Stimulated activated CD4-positive, alpha-beta T cell treated with anti-CD3 and anti-CD28 coated beads, TNF-alpha, amount 100 ng/mL, for 4 hours (primary cell): ENCODE measurements at places on chromosomes 2 and 18.

DNA sequence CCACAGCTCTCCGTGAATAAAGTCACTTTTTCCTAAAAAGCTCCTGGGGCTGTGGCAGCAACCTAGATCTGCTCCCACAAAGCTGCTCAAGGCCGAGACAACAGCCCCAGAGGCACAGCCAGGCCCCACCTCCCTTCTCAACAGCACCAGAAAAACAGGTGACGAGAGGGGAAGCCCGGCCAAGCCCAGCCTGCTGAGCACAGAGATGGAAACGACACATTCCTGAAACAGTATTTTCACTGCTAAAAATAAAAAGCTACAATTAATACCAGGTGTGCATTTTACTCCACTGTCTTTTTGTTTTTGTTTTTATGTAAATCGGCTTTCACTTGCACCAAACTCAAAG lies 199.3 kb downstream of the HDAC4 start:
- DNase-seq: no peak

- no peak for DNase-seq
Observed at GRCh38 chr2:99561804-99562203, 72.0 kb upstream of the REV1 start.

DNA sequence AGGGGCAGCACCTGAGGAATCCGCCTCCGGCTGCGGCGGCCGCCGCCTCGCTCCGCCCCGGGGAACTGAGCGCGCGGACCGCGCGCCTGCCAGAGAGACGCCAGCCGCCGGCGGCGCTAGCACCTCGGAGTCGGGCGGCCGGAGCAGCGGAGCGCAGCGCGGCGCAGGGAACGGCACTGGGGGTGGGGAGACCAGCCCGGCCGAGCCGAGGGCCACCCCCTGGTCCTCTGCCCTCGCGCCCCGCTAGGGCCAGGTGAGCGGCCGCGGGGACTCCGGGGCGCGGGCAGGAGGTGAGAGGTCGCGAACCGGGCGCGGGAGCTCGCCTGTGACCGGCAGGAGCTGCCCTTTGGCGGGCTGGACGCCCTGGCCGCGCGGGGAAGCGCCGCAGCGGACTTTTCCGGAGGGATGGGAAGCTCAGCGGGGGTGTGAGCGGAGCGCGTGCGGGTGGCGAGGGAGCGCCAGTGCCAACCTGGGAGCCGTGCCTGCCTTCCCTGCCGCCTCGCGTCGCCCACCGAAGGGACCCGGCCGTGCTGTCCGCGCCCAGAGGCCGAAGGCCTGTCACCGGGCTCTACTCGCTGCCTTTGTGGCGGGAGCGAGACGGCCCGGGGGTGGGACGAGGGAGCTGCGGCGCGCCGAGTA lies at the start of gene GREB1L:
TSS of gene GREB1L (plus strand) at position 92 of the 639 bp plus-strand sequence. CDS start 141,287 bp downstream, outside the sequence.
- DNase-seq: no peak

DNA sequence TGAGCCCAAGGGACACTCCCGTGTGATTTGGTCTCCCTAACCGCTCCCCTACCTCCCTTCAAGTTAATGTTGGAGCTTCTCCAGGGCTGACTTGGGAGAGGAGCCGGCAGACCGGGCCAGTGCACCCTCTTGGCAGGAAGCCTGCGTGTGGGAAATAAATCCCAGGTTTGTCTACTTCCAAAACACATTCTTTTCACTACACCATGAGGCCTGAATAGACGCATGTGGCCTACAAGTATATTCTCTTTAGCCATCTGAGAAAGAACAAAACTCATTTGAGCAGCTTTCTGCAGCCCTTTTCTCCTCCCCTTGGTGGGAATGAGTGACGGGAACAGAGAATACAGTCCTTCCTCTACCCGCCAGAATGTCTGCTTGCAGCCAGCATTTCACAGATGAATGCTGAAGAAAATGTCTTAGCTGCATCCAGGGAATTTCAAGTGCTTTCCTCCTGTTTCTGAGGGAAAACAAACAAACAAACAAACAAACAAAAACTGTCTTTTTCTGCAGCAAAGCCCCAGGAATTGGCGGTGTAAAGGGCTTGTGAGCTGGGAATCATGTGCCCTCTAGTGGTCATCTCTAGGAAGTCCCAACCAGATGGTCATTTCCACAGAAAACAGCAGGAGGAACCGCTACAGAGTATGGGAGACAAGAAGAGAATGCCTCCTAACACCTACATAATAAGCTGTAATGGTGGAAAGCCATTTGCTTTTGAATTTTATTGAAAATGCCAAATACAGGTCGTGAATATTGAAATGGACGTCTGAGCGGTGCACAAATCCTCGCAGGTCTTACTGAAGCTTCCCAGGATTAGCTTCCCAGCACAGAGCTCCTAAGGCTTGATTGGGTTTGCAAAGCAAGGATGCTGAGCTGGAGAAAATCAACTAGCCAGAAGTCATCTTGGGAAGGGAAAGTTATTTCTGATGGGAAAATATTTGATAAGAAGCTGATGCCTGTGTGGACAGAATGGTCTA lies 41.2 kb upstream of the DAPL1 start:
- no peak for DNase-seq

DNA sequence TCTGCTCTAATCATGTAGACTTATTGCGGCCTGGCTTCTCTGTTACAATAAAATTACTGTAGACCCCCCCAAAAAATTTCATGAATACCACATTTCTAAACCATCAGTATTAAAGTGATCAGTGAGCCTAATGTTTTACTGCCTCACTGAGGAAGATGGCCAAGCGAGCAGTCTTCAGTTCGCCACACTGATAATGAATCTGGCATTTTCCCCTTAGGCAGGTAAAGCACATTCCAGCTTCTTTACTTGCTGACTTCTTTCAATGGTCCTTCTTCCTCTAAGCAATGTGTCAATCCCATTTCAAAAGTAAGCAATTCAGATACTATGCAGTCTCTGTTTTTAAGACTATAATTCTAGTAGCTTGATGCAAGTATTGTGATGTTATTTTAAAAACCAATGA lies 137.6 kb downstream of the LAMA1 start:
- DNase-seq: no peak

- no peak for DNase-seq
Observed at GRCh38 chr18:45328811-45329210, 286.5 kb upstream of the SLC14A2 start.

DNA sequence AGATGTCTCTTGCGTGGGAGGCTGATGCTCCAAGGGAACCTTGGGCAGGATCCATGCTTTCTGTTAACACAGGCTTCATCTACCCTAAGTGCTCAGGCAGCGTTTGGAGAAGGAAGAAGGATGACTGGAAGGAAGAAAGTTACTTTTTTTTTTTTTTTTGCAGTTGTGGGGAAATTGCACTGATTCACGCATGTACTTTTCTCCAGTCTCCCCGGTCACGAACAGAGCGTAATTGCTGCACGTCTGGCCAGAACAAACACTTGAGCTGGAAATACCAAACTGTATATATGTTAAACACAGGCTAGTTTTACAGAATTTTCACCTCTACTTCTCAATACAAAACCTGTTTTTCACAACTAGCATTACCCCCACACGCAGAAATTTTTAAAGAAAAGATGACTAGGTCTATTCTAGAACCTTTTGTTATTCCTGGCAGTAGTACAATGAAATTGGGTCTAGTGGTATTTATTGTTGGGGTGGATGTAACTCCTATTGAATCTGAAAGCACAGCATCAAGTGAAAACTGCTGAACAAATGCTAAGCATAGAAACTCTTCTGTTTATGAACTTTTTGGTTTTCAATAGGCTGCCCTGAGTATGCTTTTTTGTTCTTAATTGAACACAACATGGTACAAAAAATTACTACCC lies 9.3 kb upstream of the SCYGR5 start:
- no peak for DNase-seq

DNA sequence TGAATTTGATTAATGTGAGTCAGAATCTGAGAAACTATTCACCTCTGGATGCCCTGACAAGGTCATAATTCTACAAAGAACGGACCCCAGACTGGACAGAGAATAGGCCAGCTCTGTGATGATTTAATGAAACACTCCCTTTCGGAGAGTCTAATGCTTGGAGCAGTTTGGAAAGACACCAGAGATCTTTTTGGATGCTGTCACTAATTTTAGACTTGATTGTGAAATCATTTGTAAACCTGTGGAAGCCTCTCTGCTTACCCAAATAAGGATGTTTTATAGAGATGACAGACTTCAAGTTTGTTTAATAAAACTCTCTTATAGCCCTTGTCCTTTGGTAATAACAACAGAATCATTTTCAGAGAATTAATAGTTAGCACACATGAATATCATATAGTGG lies 83.5 kb downstream of the MYL12B start:
- DNase-seq: no peak

- DNase-seq: peak; percentile 70
Observed at GRCh38 chr2:26970244-26970927, at the start of gene MAPRE3. Gene MAPRE3 (plus strand): TSS chr2:26970637. CDS start chr2:27022219, 51,582 bp downstream.

DNA sequence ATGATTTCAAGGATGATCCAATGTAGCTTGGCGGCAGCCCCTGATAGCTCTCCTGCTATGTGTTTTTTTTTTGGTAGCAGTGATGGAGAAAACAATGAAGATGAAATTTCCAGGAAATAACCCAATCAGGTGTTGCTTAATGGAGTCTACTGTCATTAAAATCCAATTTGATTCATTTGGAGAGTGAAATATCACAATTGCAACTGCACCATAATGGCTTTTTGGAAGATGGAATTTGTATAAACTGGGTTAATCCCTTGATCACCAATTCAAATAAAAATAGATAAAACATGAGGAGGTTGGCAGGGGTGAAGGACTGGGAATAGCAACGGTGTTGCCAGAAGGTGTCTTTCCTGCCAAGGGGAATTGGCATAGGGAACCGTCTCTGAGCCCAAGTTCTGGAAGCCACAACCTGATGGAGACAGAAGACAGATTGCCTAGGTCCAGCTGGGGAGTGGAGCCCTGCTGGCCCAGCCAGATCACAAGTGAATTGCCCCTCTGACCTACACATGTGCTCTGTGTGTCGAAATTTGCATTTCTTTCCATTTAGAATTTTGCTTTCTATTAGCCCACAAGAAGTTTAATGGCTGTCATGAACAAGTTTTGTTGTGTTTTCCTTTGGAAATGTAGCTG lies 170.3 kb upstream of the SPRED2 start:
- DNase-seq: no peak

- no peak for DNase-seq
Observed at GRCh38 chr2:106956879-106957278, 70.9 kb upstream of the ST6GAL2 start.

DNA sequence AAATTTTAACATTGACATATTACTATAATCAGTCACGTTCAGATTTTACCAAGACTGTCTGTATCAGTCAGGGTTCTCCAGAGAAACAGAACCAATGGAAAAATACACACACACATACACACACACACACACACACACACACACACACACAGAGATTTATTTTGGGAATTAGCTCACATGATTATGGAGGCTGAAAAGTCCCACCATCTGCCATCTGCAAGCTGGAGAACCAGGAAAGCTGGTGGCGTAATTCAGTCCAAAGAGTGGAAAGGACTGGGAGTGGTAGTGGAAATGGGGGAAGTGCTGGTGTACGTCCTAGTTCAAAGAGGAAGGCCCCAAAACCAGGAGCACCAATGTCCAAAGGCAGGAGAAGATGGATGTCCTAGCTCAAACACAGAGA lies 166.4 kb downstream of the AKAIN1 start:
- DNase-seq: no peak

DNA sequence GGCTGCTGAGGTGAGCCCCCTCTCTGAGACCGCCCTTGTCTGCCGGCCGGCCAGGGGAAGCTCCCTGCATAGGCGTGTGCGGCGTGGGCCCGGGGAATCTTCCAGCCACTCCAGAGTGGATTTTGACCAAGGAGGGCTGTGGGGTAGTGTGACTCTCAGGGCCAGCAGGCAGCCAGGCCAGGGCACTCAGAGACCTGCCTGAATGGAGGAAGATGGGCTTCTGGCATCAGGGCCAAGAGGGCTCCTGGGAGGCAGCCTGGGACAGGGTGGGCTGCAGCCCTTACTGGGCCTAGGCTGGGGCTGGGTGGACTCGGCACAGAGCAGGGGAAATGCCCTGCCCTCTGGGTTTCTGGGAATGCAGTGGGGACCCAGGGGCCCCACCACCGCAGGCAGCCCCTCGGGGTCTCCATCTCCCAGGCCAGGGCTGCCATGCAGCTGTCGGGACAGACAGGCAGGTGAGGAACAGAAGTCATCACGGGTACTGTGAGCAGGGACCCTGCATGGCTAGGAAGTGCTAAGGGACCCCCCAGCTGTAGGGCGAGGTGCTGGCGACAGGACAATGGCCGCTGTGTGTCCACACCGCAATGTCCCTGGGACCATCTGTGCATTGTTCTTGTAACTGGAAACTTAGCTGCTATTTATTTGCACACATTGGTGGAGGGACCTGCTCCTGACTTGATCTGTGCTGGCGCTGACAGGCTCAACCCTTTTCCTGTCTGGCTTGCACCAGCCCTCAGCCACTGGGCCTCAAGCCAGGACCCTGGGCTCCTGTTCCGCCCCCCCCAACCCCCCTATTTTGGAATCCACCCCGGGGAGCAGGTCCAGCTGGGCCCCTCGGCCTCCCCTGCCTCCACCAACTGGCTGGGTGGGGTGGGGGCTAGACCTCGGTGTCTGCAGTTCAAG lies 4.1 kb downstream of the PDCD1 start:
- no peak for DNase-seq

GRCh38 chr2:59939236-59939635 lies 614.2 kb downstream of the BCL11A start:
- DNase-seq: no peak

DNA sequence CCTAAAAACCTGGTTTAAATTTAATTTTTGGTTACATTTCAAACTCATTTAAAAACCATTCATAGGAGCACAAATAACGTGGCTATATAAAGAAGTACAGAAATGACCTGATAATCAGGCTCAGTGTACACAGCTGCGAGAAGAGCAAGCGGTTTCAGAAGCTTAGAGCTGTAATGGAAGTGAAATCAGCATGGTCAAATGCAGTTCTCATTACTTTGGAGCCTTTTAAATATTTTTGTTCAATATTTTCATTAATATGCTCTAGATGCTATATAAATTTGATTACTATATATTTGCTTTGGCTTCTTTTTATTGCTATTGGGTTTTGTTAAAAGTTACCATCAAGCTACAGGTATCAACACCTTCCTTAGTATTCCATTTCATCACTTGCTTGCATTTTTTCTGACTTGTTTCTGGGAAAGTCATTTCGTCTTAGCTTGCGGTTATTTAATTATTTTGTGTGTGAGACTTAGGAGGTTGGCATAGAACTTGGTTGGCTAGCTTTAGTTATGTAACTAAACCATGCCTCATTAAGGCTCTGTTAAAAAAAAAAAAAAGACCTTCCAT lies 58.7 kb downstream of the AFTPH start:
- DNase-seq: no peak

DNA sequence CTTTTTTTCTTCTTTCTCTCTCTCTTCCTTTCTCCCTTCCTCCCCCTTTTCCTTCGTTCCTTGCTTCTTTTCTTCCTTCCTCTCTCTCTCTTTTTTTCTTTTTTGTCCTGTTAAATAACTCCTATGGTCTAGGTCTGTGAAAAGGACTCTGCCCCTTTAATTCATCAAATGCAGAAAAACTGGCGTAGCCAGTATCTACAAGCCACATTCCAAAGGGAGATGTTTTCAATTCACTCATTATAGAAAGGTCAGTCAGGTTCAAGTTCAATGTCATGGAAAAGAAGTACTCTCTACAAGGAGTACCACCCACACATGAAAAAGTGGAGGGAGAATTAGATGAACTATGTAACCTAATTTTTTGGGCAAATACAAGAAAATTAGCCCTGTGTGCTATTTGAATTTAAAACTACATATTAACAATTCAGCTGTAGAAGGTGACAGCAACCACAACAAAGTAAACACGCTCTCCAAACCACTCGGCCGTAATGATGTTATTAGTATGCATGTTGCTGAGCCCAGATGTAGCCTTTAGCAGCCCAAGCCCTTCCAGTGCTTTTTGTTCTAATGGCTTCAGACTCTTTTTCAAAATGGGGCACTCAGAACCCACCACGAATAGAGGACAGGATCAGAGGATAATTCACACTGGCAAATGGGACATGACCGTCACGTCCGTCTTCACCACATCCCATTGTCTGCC lies 735.4 kb upstream of the FANCL start:
- DNase-seq: no peak
